ENCODE measurements at places on chromosomes 13 and 19. TPM values are rescaled to one million over a fixed set of nuclear protein-coding genes. Genes with fewer than 3 reads are reported as not detected.

IGFL4 gene
- not detected for total RNA-seq

SIN3B gene
- 58.3 TPM for total RNA-seq

C19orf18 gene
- total RNA-seq, result 0.38 TPM

ZNF211 gene
- 12.3 TPM for total RNA-seq

CLEC17A gene
- not detected for total RNA-seq

BCAM gene
- 24.2 TPM for total RNA-seq

Data from H7 (cell line).